ENCODE measurements at places on chromosomes 11 and 22. TPM values are rescaled to one million over a fixed set of nuclear protein-coding genes. Genes with fewer than 3 reads are reported as not detected.

GRCh38 chr11:69791276-69792180 is 16.4 kb upstream of the FGF4 start:
- H3K27me3 ChIP-seq: no peaks in the 10 kb centered on the region
- no peaks in the 10 kb centered on the region for H3K36me3 ChIP-seq
- H3K27ac ChIP-seq: no peak overlapping the region
- H3K4me1 ChIP-seq: no peaks in the 10 kb centered on the region
- H3K4me3 ChIP-seq: no peak overlapping the region
- no peak for DNase-seq

The CHCHD10 gene
- total RNA-seq: 30.6 TPM

The RBM14 gene
- total RNA-seq: 233 TPM

DNA sequence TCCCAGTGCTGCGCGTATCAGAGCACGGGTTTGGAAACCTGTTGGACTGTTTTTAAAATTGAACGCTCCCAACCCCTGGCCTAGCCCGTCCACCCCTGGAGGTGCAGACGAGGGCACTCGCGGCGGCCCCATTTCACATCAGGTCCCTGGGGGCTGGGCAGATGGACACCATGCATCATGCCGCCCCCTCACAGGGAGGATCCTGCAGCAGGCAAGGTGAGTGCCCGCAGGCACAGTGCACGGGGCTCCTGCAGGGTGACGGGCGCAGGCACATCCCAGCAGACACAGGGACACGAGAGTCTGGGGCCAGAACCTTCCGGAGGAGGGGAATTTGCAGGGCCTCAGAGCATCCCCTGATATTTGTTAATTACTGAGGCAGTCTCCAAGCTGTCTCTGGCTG is 7.3 kb downstream of the ANO9 start:
- no peak overlapping the region for H3K4me3 ChIP-seq
- no peaks in the 10 kb centered on the region for H3K27me3 ChIP-seq
- H3K27ac ChIP-seq: no peak overlapping the region

- no peak overlapping the region for H3K27ac ChIP-seq
- no peak for DNase-seq
- no peaks in the 10 kb centered on the region for H3K36me3 ChIP-seq
- H3K4me3 ChIP-seq: no peak overlapping the region
Observed at GRCh38 chr11:35888961-35889360, 54.9 kb upstream of the LDLRAD3 start.

- no peak overlapping the region for H3K27ac ChIP-seq
- no peak for DNase-seq
- no peak overlapping the region for H3K4me3 ChIP-seq
- no peaks in the 10 kb centered on the region for H3K4me1 ChIP-seq
- H3K36me3 ChIP-seq: no peaks in the 10 kb centered on the region
Observed at GRCh38 chr11:68021167-68021787, 9.2 kb upstream of the NDUFS8 start.

DNA sequence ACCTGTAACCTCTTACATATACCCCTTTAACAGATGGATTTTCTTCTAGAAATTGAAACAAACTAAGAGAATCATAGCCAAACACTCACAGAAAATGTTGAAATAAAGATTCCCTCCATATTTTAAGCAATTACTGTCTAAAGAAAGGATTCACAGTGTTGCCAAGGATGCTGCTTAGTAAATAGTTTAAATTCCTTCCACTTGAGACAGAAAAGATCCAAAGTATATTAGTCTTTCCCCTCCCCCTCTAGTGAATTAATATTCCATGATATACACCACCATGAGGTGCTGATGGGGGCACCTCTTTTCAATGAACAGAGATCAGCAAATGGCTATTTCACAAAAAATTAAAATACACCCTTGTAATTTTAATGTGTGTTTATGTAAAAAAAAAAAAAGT is 186.8 kb downstream of the SOX6 start:
- H3K36me3 ChIP-seq: no peaks in the 10 kb centered on the region
- no peaks in the 10 kb centered on the region for H3K27me3 ChIP-seq
- no peak overlapping the region for H3K4me3 ChIP-seq
- no peak for DNase-seq
- no peak overlapping the region for H3K27ac ChIP-seq

The MEI1 gene
- 106 TPM for total RNA-seq

DNA sequence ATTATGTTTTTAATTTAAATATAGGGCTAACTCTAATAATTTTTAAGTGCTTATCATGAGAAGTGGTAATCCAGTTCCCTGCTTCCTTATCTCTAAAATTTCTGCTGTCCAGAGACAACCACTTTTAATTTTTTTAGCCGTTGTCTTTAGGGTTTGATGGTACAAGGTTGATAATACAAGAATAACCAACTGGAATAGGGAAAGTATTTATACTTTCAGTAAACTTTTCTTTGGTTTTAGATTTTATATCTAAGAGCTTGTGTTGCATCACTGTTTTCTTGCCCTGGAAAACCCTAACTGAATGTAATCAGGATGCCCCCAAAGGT is 46.5 kb upstream of the ADORA2A start:
- H3K36me3 ChIP-seq: peaks cover 16% of the 10 kb centered on the region
- H3K27ac ChIP-seq: no peak overlapping the region
- no peak overlapping the region for H3K4me3 ChIP-seq
- peaks cover 6% of the 10 kb centered on the region for H3K4me1 ChIP-seq
- H3K27me3 ChIP-seq: no peaks in the 10 kb centered on the region
- no peak for DNase-seq

GRCh38 chr11:116507849-116508695 is 264.7 kb downstream of the BUD13 start:
- no peak overlapping the region for H3K4me3 ChIP-seq
- no peaks in the 10 kb centered on the region for H3K36me3 ChIP-seq
- H3K4me1 ChIP-seq: no peaks in the 10 kb centered on the region

DNA sequence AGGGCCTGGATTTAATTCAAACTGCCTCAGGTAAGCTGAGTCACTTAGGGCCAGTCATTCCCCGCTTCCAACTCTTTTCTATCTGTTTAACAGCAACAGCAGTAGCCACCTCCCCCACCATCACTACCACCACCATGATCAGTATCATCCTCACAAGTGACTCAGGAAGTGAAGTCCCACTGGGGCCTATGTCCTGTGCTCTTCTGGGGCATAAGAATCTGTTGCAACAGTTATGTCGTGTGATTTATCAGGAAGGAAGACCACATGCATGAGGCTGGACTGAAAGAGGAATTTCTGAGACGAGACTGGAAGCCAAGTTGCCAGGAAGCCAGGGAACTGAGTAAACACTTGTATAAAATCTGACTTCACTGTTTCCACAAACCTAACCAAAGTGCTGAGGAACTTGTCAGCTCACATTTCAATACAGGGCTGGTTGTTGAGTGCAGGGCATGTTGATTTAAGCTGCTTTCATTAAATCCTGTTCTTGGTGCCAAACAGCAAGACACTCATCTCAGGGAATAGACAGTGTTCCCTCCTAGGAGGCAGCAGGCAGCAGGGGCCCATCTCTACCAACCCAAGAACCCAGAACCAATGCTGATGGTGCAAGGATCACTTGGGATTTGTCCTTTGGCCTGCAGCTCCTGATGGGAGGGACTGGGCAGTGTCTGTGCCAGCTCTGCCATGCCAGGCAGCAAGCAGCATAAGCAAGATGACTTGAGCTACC is 226.7 kb upstream of the NARS2 start:
- no peaks in the 10 kb centered on the region for H3K36me3 ChIP-seq
- no peak for DNase-seq
- H3K4me1 ChIP-seq: no peaks in the 10 kb centered on the region
- no peak overlapping the region for H3K27ac ChIP-seq

GRCh38 chr11:120056301-120057027 is 81.4 kb downstream of the TRIM29 start:
- H3K27me3 ChIP-seq: peaks cover 2% of the 10 kb centered on the region
- no peak for DNase-seq
- H3K36me3 ChIP-seq: no peaks in the 10 kb centered on the region
- no peak overlapping the region for H3K4me3 ChIP-seq

DNA sequence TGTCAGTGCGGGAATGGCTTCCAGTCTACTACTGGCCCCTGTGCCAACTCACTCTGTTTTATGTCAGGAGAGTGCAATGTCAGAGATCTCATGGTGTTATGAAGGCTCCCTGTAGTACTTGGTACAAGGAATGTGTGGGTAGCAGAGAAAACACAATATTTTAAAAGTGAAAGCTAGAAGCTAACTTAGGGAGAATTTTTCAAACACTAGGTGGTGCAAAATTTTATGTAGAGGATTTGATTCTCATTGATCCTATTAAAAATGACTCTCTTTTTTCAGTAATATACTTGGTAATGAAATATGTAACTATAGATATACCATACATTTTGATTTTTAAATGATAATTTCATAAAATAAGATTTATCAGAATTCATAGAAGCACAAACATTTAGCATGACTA is 134.7 kb downstream of the JRKL start:
- H3K27me3 ChIP-seq: peaks cover 2% of the 10 kb centered on the region
- H3K36me3 ChIP-seq: no peaks in the 10 kb centered on the region
- no peak overlapping the region for H3K4me3 ChIP-seq
- no peaks in the 10 kb centered on the region for H3K4me1 ChIP-seq

The INSC gene
- not detected for total RNA-seq

The ZW10 gene
- 7.7 TPM for total RNA-seq

- no peak overlapping the region for H3K27ac ChIP-seq
- H3K4me1 ChIP-seq: no peaks in the 10 kb centered on the region
- no peaks in the 10 kb centered on the region for H3K36me3 ChIP-seq
- no peak for DNase-seq
- no peak overlapping the region for H3K4me3 ChIP-seq
- no peaks in the 10 kb centered on the region for H3K27me3 ChIP-seq
Observed at GRCh38 chr11:134438542-134439537, 26.8 kb upstream of the B3GAT1 start.

The OR2AG1 gene
- not detected for total RNA-seq

DNA sequence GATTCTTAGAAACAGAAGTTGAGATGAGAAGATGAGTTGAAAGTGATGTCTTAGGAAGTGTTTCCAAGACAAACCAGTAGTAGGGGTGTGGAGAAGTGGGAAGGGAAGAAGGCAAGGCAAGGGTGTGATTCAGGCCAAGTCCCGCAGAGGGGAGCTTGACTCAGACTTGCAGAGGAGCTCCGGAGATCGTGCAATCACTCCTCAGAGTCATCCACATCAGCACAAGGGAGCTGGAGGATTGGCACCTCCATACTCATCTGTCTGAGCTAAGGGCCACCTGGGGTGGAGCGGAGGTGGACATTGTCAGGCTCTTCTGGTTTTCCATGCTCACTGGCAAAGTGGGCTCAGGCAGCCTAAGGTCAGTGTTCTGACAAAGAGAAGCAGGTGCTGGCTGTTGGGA is 44.4 kb downstream of the CHRDL2 start:
- no peak overlapping the region for H3K4me3 ChIP-seq
- DNase-seq: no peak
- H3K4me1 ChIP-seq: peaks cover 7% of the 10 kb centered on the region
- H3K27me3 ChIP-seq: peaks cover 7% of the 10 kb centered on the region
- no peaks in the 10 kb centered on the region for H3K36me3 ChIP-seq

DNA sequence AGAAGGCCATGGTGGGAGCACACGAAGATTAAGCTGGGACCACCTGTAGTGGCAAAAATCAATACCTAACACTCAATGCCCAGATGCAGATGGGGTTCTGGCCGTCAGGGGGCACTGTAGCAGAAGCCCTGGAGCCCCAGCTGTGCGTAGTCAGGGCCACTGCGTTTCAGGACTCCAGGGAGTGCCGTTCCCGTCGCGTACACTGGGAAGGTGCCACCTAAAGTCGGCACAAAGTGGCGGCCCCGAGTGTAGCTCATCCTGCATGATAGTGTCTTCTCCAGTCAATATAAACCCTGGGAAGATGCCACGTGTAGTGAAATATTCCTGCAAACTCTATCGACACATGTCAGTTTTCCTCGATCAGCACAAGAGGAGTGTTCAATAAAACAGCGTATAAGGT is 123.8 kb upstream of the NTM start:
- no peak overlapping the region for H3K4me3 ChIP-seq
- H3K36me3 ChIP-seq: no peaks in the 10 kb centered on the region
- no peaks in the 10 kb centered on the region for H3K4me1 ChIP-seq
- H3K27ac ChIP-seq: no peak overlapping the region

DNA sequence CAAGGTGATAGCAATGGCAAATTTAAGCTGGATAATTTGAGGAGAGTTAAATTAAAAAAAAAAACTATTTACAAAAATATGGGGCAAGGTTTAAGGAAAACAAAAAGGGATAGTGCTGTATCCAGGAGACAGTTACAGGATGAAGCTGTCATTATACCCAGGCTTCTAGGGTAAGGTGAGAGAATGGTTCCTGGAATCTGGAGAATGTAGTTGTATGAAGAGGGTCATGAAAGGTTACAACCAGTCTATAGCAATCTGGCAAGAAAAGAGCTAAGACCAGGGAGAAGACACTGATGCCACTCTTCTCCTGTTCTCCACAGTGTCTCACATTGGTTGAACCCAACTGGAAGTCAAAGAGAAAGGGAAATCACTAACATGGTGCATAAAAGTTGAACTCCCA is 144.9 kb downstream of the SOX6 start:
- no peak overlapping the region for H3K4me3 ChIP-seq
- DNase-seq: no peak
- no peak overlapping the region for H3K27ac ChIP-seq
- no peaks in the 10 kb centered on the region for H3K4me1 ChIP-seq

DNA sequence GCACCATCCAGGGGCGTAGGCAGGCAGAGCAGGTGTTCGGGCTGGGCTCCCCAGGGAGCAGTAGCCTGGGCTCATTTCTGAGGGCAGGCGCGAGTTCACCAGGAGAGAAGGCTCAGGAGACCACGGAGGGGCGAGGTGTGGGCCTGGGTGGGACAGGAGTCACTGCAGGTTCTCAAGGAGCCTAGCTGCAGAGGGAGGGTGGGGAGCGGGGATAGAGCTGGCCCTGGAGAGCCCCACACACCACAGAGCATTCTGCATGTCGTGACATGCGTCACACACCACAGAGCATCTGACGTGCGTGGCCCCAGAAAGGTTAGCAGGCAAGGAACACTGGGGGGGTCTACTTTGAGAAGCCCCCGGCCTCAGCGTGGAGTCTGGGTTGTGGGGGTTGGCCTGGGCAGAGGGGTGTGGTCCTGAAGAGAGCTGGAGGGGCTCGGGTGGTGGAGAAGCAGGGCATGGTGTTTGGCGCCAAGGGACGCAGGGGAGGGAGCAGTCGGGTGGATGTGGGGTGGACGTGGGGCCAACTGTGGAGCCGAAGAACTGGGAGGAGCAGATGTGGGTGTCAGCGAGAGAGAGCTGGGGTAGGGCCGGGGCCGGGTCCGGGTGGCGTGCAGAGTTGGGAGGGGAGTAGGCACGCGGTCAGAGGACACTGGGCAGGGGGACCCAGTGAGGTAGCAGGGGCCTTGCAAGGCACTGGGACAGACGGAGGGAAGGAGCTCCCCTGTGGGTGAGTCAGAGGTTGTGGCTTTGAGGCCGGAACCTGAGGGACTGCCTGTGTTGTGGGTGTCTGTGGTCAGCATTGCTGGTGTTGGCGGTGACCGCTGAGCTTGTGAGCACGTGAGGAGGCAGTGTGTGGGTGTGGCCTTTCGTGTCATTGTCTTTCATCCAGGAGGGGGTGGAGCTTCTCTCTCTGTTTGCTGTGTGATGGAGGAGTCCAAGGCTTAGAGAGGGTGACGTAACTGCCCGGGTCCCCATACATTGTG is 25.5 kb downstream of the CTTN start:
- H3K27me3 ChIP-seq: no peaks in the 10 kb centered on the region
- no peaks in the 10 kb centered on the region for H3K36me3 ChIP-seq

GRCh38 chr11:101046947-101047346 is 82.7 kb downstream of the PGR start:
- no peak overlapping the region for H3K4me3 ChIP-seq
- no peaks in the 10 kb centered on the region for H3K27me3 ChIP-seq
- no peak overlapping the region for H3K27ac ChIP-seq
- no peaks in the 10 kb centered on the region for H3K4me1 ChIP-seq
- no peak for DNase-seq

- no peak overlapping the region for H3K27ac ChIP-seq
- no peak overlapping the region for H3K4me3 ChIP-seq
- peaks cover 31% of the 10 kb centered on the region for H3K27me3 ChIP-seq
- no peaks in the 10 kb centered on the region for H3K4me1 ChIP-seq
- no peaks in the 10 kb centered on the region for H3K36me3 ChIP-seq
Observed at GRCh38 chr11:123187665-123188507, 7.2 kb downstream of the CLMP start.

Data from CD4-positive, CD25-positive, alpha-beta regulatory T cell (primary cell).